ENCODE measurements at places on chromosomes 3 and 15.
A peak's percentile ranks its signal among the peaks of the same experiment; 100 is the strongest.

- peak; percentile 27 for DNase-seq
These were observed 33.1 kb downstream of the GRK7 start for GRCh38 chr3:141796081-141796888.

DNA sequence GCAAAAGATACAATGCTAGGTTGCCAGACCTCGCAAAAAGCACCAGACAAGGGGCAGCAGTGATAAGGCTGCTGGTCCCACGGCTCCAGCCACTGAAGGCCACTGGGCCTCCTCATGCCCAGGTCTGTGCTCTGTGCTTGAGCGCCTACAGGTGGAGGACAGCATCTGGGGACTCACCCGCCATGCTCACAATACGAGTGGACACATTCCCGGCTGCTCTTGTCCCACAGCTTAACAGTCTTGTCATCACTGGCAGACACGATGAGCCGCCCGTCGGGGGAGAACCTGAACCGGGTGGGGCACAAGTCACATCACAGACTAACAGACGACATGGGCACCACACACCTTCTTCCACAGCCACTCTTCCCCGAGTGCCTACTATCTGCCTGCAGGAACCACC is 7.4 kb downstream of the POC1A start:
- no peak for DNase-seq

GRCh38 chr15:96348112-96349027 is 17.9 kb downstream of the NR2F2 start:
- no peak for DNase-seq

- DNase-seq: no peak
These were observed 3.9 kb downstream of the RPLP1 start for GRCh38 chr15:69456208-69457166.

DNA sequence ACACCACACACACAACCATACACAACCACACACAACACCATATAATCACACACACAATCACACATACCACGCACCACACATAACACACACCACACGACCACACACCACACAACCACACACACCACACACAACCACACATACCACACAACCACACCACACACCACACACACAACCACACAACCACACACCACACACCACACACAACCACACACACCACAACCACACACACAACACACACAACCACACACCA is 24.2 kb downstream of the CPN2 start:
- DNase-seq: no peak

DNA sequence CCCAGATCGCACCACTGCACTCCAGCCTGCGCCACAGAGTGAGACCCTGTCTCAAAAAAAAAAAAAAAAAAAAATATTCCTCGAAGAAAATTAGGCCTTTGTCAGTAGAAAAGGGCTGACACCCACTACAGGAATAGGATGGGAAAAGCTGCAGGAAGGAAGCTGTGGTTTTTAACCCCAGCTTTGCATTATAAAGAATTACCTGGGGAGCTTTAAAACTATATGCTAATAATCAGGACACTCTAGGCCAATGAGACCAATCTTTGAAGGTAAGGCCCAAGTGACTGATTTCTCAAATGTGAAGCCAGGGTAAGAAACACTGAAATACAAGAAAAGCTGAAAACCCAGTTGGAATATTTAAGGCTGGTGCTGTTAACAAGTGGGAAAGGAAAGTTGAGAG is 74.3 kb downstream of the RBPMS2 start:
- no peak for DNase-seq

DNA sequence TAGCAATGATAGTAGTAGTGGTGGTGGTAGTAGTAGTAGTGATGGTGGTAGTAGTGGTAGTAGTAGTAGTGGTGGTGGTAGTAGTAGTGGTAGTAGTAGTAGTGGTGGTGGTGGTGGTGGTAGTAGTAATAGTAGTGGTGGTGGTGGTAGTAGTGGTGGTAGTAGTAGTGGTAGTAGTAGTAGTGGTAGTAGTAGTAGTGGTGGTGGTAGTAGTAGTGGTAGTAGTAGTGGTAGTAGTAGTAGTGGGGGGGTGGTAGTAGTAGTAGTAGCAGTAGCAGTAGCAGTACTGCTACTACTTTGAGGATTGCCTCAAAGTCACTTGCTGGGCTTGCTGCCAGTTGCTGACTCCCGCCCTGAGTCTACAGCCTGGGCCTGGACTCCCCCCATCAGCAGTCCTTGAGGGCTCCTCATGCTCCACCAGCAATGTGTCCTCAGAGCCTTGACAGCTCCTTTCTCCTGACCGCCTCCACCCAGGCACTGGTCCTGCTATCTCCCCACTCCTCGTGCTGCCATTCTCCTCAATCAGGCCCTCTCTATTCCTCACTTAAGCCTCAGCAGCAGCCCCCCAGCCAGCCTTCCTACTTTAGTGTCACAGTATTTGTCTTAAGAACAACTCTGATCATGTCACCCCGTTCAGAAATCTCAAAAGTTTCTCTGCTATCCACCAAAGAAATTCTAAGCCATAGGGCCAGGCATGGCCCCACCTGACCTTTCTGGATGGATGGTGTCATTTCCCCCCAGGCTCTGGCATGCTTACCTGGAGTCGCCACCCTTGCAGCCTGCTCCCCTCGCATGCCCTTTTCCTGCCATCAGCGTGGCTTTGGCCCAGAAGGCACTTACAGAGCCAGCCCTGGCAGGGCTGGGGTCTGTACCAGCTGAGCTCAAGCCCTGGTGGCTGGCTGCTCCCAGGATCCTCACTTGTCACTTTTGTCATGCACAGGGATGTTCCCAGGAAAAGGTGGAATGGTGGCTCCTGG is 45.6 kb downstream of the DLEC1 start:
- DNase-seq: no peak

Measured in GM04503 (cell line).